ENCODE measurements at places on chromosomes 5 and 9.
A peak's percentile ranks its signal among the peaks of the same experiment; 100 is the strongest.

DNA sequence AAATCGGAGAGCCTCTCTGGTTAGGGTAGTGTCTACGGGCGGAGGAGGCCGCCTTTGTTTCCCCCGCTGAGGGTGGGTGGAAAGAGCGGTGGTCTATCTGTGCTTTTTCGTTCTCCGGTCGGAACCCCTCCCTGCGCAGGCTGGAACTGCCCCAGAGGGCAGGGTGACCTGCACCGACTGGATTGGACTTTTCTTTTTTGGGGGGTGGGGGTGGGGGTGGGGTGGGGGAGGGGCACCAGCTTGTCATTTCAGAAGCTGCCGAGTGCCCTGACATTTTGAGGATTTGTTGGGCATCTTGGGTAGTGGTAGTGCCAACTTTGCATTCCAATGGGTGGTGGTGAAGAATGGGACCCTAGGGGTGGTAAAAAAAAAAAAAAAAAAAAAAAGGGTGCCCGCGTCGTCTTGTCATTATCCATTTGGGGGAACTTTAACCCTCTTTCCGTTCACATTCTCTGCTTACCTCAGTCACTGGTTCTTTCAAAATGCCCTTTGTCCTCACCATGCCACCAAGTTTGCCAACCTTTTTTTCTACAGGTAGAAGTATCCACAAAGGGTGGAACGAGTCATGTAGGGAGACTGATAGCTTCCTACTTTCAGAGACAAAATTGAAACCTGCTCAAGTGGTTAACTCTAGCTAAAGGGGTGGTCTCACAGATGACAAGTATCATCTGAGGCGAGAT is 1.3 kb downstream of the UBE2R2 start:
- DNase-seq: no peak

GRCh38 chr9:76709020-76709419 is 55.2 kb upstream of the PCA3 start:
- no peak for DNase-seq

GRCh38 chr9:71483436-71483835 is 284.9 kb downstream of the CEMIP2 start:
- DNase-seq: no peak

- no peak for DNase-seq
These were observed 49.7 kb downstream of the RNF130 start for GRCh38 chr5:180021900-180022299.

DNA sequence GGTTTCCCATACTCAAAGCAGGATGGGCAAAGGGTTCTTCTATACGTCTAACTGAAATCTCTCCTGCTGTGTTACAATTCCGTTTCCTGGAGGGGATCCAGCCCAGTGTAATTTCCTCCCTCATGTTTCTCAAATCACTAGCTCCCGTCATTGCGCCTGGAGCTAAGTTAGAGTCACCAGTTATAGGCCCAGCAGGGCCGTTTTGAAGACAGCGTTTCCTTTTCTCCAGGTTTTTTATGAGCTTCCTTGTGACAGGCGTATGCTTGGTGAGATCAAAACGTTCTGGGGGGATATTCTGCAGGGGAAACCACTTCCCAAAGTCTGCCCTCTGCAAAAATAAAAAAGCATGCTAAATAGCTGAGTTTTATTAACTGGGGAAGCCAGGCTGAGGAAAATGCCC is 53.0 kb upstream of the WWC1 start:
- peak; percentile 9 for DNase-seq

- DNase-seq: no peak
These were observed 5.5 kb downstream of the CCL19 start for GRCh38 chr9:34685591-34685990.

DNA sequence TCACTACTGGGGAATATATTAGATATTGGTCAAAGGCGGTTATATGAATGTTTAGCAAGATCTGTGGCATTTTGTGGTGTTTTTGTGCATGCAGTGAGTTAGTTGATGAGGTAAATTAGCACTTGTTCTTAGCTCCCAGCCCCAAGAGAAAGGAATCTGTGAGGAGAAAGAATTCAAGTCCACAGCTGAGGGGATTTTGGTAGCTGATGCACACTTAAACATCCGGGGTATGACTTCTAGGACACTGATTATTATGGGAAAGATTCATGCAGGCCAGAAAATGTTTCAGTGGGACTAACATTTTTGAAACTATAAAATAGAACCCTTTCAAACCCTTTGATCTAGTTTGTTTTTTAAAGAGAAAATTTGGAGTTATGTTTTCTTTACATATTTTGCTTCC is 118.2 kb upstream of the RPS23 start:
- DNase-seq: no peak

All from COLO829 (cell line).